ENCODE measurements at places on chromosomes 5 and 9.

GRCh38 chr9:78808048-78808447 is 511.1 kb downstream of the PSAT1 start:
- no peak for DNase-seq

- DNase-seq = no peak
Observed at GRCh38 chr9:84512493-84512892, 157.0 kb upstream of the NTRK2 start.

DNA sequence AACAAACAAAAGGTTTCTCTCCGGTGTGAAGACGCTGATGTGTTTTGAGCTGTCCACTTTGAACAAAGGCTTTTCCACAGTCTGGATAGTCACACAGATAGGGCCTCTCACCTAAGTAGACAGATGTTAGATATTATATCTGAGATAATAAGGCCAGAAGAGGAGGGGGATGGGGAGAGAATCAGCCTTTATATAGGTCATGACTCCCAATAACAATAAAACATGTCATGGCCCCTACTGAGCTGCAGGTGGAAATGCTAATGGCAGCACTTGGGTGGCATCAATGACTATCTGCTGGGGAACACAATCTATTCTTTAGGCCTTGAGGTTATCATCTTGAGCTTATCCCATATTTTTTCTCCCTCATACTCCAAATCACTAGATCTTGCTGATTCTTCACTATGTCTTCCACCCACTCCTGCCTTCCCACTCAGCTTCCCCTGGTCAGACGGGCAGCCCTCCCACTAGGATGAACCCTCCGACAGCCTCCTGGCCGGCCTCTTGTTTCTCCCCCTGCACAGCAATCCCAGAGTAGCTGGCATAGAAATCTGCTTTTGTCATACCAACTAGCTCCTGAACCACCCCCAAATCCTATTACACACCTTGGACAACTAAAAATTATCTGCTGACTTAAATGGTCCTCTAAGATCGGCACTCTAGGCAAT is 11.5 kb upstream of the SLC35D2 start:
- DNase-seq = no peak

GRCh38 chr9:70080481-70081119 is 37.0 kb downstream of the MAMDC2 start:
- DNase-seq = peak; percentile 85

All from RPMI7951 (cell line).